Mesenchymal stem cell (in vitro differentiated cells and primary cell): ENCODE measurements at places on chromosomes 5 and 9.

DNA sequence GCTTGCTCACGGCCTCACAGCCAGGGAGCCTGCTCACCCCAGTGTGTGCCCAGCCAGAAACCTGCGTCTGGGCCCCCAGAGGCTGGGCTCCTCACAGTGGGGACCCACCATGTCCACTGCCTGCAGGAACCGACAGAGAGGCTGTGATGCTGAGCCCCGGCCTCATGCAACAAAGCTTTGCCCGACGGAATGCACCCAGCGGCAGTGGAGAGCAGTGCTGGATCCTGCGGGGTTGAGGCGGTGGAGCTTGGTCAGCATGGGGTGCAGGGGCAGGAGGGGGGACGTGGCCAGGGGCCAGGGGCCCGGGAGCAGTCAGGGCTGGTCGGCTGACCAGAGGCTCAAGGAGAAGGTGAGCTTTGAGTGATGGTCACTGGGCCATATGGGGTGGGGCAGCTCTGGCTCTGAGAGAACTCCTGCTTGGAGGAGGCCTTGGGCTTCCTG lies 7.7 kb upstream of the CEP72 start:
- no peak for DNase-seq

DNA sequence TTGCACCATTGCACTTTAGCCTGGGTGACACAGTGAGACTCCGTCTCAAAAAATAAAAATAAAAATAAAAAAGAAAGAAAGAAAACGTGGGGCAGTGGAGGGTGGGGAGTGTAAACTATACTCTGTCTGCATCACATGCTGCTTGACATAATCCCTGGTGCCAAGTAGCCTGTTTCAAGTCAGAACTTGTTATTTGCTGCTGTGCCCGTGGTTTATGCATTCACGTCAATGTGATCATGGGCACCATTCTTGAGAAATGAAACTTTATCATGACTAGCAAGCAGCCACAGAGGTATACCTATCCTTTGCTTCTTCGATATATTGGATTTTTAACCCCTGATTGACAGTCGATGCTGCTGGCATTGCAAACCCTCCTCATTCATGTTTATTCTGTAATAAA lies 4.1 kb upstream of the SMU1 start:
- DNase-seq, result no peak

GRCh38 chr9:76433836-76434235 lies 25.1 kb upstream of the GCNT1 start:
- DNase-seq, result peak; percentile 26

GRCh38 chr9:90900130-90900529 lies 98.5 kb downstream of the SYK start:
- no peak for DNase-seq

DNA sequence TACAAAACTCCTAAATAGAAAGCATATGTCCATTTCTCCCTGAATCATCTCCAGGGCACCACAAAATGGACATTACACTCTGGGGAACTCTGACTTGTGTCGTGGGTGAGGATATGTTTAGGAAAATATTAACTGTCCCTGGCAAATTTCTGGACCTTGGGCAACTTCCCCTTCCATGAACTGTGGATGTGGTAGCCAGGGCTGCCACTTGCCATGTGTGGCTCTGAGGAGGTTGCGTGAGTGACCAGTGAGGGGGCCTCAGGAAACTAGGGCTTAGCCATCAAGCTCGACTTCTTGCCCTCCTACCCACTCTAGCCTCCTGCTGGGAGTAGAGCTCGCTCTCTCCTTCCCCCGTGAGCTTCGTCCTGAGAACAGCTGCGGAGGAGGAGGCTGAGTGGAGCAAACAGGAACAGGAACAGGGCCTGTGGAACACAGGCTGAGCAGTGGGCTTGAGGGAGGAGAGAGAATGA lies 13.8 kb upstream of the STC2 start:
- no peak for DNase-seq

GRCh38 chr9:114387680-114388356 lies at the start of gene AKNA:
Gene AKNA, minus strand, starts transcription at chr9:114387982. Its CDS starts 6,649 bp downstream, at chr9:114381333.
- peak; percentile 93 for DNase-seq

DNA sequence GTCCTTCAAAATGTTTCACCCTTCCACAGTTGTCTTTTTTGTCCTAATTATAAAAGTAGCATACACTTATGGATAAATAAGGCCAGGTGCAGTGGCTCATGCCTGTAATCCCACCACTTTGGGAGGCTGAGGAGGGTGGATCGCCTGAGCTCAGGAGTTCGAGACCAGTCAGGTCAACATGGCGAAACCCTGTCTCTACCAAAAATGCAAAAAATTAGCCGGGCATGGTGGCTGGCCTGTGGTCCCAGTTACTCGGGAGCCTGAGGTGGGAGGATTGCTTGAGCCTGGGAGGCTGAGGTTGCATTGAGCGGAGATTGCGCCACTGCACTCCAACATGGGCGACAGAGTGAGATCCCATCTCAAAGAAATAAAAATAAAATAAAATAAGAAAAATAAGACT lies 1.6 kb downstream of the C5orf52 start:
- DNase-seq, result no peak

DNA sequence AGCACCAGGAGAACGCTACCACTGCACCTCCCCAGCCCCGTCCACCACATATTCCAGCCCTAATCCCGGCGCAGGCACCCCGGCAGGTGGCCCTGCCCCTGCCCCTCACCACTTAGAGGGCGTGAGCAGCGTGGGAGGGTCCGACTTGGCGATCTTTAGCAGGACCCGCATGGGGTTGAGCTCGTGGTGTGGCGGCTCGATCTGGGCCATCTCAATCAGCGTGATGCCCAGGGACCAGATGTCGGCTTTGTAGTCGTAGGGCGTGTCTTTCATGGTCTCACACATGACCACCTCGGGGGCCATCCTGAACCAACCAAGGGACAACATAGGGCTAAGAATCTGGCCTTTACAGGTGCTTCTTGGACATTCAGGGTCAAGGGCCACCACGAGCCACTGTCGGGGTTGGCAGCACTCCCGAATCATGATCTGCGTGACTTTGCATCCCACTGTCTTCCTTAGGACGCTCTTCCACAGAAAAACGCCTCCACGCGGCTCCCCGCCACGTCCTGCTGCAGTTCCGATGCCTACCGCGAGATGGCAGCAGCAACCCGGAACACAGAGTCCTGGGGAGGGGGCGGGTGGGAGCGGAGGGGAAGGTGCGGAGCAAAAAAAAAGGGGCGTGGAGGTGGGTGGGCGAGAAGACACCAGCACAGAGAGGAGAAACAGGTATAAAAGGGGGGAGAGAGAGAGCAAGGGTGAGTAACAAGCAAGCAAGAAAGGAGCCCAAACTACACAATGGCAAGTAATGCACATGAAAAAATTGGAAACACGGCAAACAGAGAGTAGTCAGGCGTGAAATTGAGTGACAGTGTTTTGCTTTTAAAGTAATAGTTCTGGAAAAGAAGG lies 81.3 kb downstream of the STK10 start:
- DNase-seq, result peak; percentile 49

- no peak for DNase-seq
Measured at GRCh38 chr5:92508271-92508670, 1072.7 kb downstream of the NR2F1-AS1 start.
